Ovary (tissue), 10 donors: ENCODE measurements at places on chromosomes 2 and 18. TPM values are rescaled to one million over a fixed set of nuclear protein-coding genes. Genes with fewer than 3 reads are reported as not detected.
A peak's percentile ranks its signal among the peaks of the same experiment; 100 is the strongest.

GRCh38 chr18:77144046-77144445, 11.5 kb upstream of the MBP start:
- DNase-seq: no peak

- no peak for DNase-seq
Observed at GRCh38 chr2:180021850-180022249, 14.8 kb upstream of the CWC22 start.

GRCh38 chr2:38499548-38500282, 103.0 kb downstream of the HNRNPLL start:
- no peak for DNase-seq

DNA sequence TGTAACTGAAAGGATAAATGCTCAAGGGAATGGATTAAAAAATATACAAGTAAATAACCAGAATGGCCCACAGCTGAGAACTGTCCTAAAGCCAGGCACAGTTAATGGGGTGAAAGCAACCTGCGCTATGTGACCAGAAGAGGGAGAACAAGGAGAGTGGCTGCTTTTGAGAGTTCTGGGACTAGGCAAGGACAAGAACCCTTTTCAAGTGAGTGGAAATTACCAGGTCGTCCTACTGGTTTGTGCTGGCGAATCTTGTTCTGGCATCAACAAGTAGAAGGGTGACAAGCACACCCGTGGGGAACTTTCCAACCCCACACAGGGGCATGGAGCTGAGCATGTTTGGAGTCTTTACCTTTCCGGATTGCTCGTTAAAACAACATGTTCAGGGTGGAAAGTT, 82.8 kb downstream of the TMEM17 start:
- no peak for DNase-seq

The NEURL3 gene
- 0.06 TPM for polyA plus RNA-seq

DNA sequence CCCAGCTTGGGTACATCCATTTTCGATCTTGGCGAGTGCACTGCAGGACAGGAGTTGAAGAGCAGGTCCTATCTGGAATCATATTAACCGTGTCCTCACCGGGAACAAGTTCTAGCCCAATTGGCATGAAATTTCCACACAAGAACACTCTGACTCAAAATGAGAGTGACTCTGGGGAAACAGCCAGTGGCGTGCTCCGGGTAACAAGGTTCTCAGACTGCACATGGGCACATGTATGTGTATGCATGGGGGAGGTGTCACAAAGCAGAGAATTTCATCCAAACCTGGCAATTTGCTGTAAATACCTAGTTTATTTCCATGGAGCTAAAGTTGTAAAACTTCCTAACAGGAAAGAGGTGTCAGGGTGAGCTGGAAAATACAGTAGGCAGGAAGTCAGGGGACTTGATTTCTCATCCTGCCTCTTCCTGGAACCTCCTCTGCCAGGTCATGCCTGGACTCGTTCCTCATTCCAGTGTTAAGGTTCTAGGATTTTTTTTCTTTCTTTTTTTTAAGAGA, 1.7 kb downstream of the TUBB6 start:
- DNase-seq: no peak

- peak; percentile 56 for DNase-seq
Observed at GRCh38 chr2:235433860-235434259, 60.0 kb upstream of the AGAP1 start.

DNA sequence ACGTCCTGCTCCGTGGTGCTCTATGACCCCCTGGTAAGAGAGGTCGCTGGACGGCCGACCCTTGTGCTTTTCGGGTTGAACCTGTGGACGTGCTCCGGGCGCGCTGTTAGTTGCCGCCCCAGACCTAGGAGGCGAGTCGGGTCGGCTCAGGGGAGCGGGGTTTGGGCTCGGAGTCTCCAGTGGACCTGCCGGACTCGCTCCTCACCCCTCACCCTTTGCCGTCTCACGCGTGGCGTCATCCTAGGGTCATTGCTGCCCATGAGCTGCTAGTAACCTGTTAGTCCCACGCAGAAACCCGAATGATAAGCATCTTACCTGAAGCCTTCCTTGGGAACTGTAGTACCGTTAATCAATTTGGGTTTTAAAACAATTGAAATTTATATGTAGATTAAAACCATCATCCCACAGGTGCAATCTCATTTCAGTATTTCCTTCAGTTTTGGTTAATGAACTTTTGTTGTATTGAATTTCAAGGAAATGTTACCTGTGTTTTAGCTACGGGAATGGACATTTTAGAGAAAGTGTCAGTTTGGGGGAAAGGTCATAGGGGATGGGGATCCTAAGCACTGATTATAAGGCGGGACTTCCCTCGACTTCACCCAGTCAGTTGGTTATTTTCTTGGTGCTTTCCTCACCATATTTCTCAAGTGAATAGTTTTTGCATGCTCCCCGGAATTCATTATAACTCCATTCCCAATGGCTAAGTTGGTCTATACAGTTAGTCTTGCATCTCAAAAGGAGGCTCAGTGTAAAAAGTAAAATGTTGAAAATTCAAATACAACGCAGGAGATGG, 536 bp downstream of the ELP2 start:
- no peak for DNase-seq

- no peak for DNase-seq
Observed at GRCh38 chr2:10132596-10132995, 10.1 kb downstream of the RRM2 start.
